ENCODE measurements at places on chromosomes 3 and 15.
A peak's percentile ranks its signal among the peaks of the same experiment; 100 is the strongest.

- no peak for DNase-seq
Observed at GRCh38 chr3:89227218-89227617, 119.8 kb downstream of the EPHA3 start.

DNA sequence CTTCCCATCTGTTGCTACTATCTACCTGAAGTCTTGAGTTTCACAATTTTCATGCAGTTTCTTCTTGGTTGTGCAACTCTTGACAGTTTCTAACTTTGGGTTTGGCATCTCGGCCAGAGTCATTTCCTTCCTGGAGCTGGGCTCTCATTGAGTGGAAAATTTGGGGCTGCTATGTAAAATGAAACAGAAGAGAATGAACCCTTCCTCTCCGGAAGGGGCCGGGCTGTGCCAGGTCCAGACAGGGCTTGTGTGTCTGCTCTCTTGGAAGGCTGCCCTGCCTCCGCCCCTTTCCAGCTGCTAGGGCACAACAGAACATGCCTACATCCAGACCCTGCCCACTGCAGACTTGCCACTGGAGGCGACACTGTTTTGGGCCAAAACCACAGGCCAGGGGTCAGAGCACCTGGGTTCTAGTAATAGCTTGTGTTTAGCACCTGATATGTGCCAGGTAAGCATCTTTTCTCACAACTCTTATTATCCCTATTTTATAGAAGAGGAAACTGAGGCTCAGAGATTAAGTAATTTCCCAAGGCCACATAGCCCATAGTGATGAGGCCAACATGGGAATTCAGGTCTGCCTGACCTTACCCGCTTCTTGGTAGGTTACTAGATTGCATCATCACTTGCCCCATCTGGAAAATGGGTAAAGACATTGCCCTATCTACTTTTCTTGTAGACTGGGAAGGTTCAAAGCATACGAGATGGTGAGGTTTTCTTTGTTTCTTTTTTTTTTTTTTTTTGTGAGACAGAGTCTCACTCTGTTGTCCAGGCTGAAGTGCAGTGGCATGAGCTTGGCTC, 25.0 kb downstream of the IRAK2 start:
- no peak for DNase-seq

DNA sequence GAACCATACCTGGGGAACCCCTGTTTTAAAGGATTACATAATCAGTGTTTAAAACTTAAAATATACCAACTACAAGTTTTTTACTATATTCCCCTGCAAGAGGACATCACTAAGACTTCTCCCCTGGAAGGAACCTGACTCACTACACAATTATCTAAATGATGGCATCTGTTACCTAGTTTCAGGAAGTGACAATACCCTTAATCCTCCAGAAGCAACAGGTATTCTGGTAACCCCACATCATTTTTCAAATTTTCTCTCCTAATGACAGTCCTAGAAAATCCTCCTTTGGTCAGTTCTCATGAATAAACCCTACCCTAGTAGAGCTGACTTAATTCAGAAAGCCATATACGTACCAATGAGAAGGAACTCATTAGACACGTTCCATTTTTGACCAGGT, 78.4 kb downstream of the RFX7 start:
- DNase-seq = no peak

- no peak for DNase-seq
Observed at GRCh38 chr3:171602072-171602471, 141.9 kb upstream of the TNIK start.

GRCh38 chr15:83436513-83437158, 10.5 kb upstream of the SH3GL3 start:
- no peak for DNase-seq

GRCh38 chr3:188217011-188217463, 63.1 kb downstream of the LPP start:
- DNase-seq = peak; percentile 39

DNA sequence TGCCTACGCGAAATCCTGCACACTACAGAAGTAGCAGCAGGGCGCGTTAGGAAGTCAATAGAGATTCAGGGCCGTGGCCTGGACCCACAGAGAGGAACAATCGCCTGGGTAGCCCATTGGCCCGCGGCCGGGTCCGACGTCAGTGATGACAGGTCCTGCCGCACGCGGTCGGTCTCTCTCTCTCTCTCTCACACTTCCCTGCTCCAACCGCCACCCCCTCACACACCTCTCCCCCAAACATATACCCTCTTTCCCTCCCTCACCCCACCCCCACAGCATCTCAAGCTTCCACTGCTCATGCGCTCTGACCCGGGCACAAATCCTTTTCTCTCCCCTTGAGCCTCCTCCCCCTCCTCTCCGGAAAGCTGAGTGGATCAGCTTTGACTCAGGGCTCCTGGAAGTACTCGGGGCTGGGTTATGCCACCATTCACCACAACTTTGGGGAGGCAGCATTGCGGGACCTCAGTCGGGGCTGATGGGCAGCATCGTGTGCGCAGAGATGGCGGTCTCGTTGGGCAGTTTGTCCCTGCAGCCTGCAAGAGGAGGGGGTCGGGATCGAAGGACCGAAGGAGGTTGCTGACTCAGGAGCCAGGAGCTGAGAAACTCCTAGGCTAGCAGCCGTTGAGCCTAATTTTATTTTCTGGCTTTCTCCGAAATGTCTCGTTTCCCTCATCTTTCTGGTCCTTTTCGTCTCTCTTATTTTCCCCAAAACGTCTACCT, 9.0 kb downstream of the ZIC4 start:
- DNase-seq = no peak

DNA sequence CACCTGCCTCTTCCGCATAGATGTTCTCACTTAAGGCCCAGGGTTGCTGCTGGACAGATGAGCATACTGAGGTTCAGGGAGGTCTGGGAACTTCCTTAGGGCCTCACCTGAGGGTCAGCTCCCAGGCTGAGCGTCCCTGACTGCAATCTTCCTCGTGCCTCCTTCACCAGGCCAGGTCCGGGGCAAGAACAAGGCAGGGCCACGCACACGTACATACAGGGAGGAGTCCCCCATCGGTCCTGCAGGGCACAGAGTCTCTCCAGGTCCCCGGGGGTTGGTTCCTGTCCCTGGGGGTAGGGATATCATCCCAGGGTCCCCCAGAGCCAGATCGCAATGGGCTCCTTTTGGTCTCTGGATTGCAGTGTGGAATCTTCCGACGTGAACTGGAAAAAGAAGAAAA, 130.1 kb downstream of the LRRK1 start:
- no peak for DNase-seq

DNA sequence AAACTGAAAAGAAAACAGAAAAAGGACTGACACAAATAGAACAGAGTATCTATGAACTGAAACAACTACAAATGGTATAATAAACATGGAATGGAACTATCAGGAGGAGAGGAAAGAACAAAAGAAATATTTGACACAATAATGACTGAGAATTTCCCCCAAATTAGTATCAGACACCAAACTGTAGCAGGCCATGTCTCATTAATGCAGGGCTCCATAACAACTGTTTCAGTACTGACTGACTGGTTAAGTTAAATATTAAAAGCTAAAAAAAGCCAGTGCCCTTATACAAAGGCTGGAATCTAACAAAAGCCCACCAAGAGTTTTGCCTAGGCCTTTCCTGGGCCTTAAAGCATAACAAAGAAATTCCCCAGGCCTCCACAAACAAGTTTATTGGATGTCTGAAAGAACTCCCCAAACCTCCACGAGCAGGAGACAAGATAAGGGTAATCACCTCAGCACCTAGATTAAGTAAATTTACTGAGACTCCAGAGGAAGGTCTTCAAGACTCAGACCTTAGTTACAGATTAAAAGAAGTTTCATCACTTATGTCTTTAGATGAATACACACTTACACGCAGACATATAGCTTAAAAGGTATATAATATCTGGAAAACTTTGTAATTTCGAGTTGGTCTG, 45.7 kb downstream of the KPNA1 start:
- DNase-seq = no peak

GRCh38 chr15:47561102-47561501, 156.2 kb upstream of the SEMA6D start:
- DNase-seq = no peak

GRCh38 chr15:85408270-85408746, 27.9 kb downstream of the AKAP13 start:
- no peak for DNase-seq

DNA sequence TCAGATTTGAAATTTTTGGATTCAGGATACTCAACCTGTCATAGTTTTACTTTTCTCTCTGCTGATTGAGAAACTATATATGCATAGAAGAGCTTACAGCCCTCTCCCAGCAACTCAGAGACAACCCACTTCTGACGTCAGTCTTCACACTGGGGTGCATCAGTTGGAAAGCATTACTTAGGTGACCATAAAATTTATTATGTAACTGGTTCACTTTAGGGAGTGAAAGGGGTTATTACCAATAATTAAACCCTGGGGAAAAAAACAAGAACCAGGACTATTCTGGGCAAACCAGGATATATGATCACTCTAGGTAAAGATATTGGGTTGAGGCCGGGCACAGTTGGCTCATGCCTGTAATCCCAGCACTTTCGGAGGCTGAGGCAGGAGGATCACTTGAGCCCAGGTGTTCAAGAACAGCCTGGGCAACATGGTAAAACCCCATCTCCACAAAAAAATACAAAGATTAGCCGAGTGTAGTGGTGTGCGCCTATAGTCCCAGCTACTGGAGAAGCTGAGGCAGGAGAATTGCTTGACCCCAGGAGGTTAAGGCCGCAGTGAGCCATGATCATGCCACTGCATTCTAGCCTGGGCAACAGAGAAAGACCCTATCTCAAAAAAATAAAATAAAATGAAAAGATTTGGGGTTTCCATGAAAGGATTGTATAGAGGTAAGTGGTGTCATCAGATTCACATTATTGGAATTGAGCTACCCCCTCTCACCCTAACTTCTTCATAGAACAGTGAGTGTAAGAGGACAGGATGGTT, 27.1 kb downstream of the HES1 start:
- no peak for DNase-seq

DNA sequence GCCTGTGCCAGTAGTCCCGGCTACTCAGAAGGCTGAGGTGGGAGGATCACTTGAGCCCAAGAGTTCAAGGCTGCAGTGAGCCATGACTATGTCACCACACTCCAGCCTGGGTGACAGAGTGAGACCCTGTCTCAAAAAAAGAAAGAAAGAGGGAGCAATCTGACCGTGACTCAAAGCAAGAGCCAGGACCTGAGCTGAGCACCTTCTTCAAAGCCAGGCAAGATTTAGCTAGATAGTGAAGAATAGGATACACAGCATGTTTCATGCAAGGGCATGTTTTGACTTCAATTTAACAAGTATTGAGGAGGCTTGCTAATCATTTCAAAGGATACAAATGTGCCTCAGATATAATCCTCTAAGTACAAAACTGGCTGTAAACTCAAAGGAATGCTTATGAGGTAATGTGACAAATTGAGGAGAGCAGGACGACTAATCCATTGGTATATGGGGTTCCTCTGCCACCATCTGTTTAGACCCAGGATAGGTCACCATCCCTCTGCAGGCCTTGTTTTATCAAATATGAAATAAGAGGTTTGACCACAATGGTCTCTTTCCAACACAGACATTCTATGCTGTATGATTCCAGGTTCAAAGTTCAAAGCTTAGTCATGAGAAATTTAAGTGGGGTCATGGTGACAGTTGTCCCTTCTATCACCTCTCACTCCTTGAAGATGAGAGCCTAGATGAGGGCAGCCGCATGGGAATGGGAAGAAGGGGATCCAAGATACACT, 33.2 kb downstream of the RAB27A start:
- no peak for DNase-seq

DNA sequence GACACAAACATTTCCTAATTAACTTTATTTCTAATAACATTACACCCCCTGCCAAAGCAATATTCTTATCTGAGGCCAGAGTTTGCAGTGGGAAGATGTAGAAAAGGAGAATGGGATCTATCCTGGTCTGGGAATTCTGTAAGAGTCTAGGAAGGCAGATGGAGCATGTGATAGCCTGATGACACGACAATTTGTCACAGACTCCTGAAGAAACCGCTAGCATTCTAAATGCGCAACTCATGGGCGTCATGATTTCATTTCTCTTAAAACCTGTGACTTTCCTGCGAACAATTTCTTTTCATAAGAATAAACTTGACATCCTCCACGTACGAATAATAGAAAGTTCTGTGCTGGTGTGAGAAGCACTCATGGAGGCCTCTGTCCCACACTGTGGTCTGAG, 72.9 kb upstream of the ATP10A start:
- DNase-seq = no peak

DNA sequence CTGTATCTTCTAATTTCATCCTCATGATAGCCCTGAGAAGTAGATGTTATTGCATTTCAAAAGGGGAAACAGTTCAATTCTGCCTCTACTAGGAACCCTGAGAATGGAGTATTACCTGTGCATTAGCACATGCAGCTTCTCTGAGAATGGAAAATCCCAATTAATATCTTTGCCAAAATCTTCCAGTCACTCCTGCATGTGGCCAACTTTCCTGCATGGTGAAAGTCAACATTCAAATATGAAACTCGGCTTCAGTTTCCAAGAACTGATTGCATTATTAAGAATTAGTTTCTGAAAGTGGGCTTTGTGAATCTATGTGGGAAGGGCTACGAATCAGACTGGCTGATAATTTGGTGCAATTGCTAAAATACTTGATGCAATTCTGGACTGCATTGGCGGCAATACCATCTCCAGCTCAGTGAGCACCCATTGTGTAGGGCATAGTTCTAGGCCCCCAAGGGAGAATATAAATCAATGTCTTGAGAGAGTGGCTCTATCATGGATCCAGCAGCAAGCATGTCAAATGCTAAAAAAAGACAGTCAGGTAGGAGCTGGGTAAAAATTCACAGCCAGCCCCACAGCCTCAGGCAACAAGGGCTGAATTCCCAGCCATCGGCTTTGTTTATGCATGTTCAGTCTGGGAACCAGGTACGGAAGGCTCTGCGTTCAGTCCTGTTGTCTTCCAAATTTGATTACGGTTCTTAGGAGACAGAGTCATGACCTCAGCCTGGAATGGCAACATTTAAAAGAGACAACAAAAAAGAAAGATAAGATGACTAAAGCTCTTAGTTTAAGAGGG, 18.8 kb upstream of the BCL6 start:
- DNase-seq = no peak

DNA sequence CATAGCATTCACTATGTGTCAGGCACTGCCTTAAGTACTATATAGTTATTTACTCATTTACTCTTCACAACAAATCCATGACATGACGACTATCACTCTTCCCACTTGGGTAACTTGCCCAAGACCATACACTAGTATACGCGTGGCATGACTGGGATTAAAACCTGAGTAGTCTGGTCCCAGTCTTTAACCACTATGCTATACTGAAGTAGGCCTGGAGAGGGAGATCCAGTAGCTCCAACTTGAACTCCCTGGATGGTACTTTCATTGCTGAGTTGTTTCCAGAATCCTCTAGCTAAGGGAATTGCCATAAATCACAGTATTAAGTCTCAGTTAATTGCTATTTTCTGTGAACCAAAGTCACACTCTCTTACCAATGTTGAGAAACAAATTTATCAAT, 116.2 kb upstream of the LSAMP start:
- DNase-seq = no peak
